ENCODE measurements at places on chromosomes 16 and 17.

DNA sequence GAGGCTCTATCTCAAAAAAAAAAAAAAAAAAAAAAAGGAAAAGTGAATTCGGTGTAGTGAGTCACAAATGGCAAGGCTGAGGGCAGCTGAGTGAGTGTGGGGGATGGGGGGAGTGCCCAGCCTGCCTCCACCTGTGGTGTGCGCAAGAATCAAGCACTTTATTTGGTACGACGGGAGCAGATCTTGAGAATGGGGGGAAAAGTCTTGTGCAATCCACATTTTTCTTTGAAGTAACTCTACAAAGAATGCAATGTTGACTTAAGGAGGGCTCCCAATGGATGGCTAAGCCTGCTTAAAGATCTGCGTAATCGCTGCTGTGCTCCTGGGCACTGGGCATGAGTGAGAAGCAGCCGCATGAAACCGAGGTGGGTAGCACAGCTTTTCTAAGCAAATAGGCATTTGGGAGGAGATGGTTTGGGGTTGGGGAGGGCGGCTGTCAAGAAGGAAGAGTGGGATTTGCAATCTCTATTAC lies 28.2 kb downstream of the ATP2C2 start:
- DNase-seq = no peak

DNA sequence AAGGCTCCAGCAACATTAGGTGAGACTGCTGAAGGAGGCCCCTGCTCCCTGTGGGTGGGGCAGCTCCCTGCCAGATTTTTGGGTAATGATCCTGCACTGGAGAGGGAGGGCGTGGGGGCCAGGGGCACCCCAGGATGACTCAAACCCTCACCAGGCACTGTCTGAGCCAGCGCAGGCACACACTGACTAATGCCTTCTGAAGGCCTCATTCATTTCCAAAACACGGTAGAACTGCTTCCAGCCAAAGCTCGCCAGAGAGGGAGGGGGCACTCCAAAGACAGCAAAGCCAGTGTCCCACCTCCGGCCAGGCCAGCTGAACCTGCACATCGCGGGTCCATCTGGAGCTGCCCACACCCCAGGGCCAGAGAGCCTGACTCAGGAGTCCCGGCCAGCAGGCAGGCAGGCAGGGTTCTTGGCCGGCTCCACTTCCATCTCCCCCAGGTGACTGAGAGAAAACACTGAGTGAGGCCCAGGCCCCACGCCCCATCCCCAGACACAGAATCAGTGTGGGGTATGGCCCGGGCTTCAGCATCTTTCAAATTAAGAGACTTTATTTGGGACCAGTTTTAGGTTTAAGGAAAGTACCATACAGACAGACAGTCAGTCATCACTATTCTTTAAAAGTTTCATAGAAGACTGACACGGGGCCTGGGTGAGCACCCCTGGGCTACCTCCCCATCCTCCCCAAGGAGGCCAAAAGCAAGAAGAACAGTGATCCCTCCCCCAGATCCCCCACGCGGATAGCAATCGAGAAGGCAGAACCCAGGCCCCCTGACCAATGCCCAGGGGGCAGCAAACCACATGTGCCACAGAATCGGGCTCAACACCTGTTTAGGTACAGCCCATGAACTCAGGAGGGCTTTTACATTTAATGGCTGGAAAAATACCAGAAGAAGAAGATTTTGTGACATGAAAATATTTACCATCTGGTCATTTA lies 2.3 kb downstream of the PIEZO1 start:
- no peak for DNase-seq

- no peak for DNase-seq
Observed at GRCh38 chr17:311119-311782, 41.4 kb downstream of the RPH3AL start.

GRCh38 chr17:11618861-11619566 lies 20.7 kb downstream of the DNAH9 start:
- DNase-seq = no peak

DNA sequence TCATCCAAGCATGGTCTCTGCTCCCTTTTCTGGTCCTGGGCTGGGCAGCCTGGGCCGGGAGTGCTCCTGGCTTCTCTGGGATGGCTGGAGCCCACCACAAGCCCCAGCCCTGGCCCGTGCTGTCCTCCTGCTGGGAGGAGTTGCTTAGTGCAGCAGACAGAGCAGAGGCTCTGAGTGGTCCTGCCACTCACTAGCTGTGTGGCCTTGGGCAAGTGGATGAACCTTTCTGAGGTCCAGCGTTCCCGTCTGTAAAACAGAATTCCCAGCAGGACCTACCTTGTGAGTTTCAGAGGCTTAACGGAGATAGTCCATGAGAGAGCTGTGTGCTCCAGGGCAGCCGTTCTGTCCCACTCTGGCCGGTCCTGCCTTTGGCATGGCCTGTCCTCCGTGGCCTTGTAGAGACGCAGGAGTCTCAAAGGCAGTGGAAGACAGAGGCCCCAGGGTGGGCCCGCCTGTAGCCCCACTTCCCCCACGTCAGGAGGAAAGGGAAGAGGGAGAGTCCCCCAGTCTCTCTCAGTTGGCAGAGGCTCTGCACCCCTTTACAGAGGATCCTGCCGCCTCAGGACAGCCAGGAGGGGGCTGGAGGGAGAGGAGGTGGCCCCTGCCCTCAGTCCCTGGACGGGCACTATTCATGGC lies 7.8 kb downstream of the MYO15B start:
- no peak for DNase-seq

DNA sequence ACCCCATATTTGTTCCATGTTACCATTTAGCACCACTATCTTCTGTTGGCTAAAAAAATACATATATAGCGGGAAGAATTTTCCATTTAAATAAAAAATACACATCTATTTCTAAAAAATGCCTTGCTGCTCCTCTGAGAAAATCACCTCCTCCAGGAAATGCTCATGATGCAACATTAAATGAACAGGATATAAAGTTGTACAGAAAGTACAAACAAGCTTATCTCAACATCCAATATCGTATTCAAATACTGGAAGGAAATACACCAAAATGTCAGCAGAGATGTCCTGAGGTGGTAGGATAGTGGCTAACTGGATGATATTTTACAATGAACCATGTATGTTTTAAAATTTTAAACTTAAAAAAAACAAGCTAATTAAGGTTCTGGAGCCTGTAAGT lies 21.3 kb downstream of the GNA13 start:
- no peak for DNase-seq

DNA sequence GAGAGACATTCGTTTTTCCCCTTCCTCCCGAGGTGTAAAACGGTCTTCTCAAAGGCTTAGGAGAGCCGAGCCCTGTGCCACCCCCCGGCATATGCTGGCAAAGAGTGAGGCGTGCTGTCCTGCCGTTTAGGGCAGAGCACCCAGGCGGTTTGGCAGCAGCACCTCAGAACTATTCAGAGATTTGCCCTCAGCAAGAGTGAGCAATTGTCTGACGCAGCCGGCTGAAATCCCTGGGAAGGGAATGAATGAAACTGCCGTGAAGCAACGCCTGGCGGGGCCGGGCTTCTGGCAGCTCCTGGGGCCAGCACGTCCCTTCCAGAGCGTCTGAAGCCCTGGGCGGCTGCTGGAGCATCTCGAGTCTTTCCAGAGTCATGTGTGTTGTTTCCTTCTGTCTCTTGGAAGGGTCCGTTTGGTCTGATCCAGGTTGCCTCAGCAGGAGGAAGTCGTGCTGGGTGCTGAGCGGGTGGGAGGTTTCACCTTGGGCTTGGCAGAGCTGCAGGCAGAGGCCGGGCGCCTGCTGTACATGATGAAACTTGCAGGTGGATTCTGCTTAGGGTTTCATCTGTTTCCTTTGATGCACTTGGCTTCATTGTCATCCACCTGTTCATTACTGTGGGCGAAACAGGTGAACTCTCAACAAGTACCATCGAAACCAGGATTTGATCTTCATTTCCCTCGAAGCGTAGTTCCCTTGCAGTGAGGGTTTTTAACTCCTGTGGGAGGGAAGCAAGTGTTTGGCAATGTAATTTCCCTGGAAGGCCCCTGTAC lies 35.4 kb downstream of the TBCD start:
- no peak for DNase-seq

DNA sequence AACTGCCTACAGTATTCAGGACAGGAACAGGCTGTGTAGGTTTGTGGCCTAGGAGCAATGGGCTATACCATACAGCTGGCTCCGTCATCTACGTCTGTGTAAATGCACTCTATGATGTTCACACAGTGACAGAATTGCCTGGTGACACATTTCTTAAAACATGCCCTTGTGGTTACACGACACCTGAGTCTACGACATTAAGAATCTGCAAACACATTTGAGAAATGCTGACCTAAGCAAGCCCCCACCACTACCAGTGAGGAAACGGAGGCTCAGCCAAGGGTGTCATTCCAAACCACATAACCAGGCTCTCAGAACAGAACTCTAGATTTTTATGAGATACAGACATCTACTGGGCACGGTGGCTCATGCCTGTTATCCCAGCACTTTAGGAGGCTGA lies 23.5 kb downstream of the USP36 start:
- no peak for DNase-seq

GRCh38 chr17:59637611-59638310 lies 18.1 kb downstream of the CLTC start:
- no peak for DNase-seq

GRCh38 chr17:38659415-38659814 lies 15.3 kb downstream of the EPOP start:
- no peak for DNase-seq

GRCh38 chr17:47675380-47676198 lies 18.4 kb upstream of the TBKBP1 start:
- DNase-seq = no peak

- DNase-seq = no peak
Observed at GRCh38 chr17:33390479-33391176, 97.5 kb upstream of the ASIC2 start.

- no peak for DNase-seq
Observed at GRCh38 chr16:77711179-77711578, 11.1 kb upstream of the NUDT7 start.

GRCh38 chr16:57800200-57801097 lies 1.8 kb downstream of the KIFC3 start:
- no peak for DNase-seq

- DNase-seq = no peak
Observed at GRCh38 chr17:76076765-76077583, 2.0 kb upstream of the ZACN start.

Measured in GDM1 (cell line).